T-cell (primary cell): ENCODE measurements at places on chromosomes 5 and 9. TPM values are rescaled to one million over a fixed set of nuclear protein-coding genes. Genes with fewer than 3 reads are reported as not detected.

DNA sequence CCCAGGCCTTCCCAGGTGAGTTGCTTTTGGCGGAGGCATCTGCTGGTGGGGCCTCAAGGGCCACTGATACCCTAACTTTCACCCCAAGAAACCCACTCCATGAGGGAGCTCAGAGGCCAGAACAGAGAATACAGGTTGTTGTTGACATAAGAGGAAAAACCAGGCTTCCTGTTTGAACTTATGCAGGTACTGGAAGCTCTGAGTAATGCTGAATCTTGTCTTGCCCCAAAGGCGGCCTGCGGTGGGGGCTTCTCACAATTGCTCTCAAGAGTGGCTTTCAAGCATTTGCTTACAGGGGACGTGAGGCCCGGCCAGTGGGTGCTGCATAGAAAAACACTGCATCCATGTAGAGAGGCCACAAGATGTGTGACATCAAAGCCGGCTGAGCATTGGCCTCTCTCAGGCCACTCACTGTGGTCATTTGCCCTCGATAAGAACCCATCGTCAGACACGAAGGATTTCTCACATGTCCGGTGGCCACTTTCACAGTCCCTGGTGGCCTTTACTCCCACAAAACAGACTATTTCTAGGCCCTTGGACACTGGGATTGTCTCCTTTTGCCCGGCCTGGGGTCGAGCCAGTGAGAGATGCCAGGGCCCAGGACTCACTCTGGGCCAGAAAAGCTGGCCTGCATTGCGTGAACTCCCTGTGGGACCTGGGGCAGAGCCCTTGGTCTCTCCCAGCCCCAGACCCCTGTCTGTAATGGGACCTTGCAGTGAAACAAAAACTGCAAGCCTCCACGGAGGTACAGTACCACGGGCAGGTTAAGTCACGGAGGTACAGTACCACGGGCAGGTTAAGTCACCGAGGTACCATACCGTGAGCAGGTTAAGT, 34.5 kb upstream of the TCF7 start:
- peaks cover 54% of the 10 kb centered on the region for H3K4me1 ChIP-seq
- H3K36me3 ChIP-seq = no peaks in the 10 kb centered on the region
- no peaks in the 10 kb centered on the region for H3K27me3 ChIP-seq
- peak overlapping the region; percentile 84 for H3K27ac ChIP-seq
- no peak overlapping the region for H3K4me3 ChIP-seq
- DNase-seq = peak; percentile 73

- no peaks in the 10 kb centered on the region for H3K27me3 ChIP-seq
- H3K27ac ChIP-seq = no peak overlapping the region
- no peak for DNase-seq
- H3K36me3 ChIP-seq = no peaks in the 10 kb centered on the region
- H3K4me1 ChIP-seq = no peaks in the 10 kb centered on the region
- H3K4me3 ChIP-seq = no peak overlapping the region
These were observed 146.9 kb downstream of the RORB start for GRCh38 chr9:74644023-74644422.

DNA sequence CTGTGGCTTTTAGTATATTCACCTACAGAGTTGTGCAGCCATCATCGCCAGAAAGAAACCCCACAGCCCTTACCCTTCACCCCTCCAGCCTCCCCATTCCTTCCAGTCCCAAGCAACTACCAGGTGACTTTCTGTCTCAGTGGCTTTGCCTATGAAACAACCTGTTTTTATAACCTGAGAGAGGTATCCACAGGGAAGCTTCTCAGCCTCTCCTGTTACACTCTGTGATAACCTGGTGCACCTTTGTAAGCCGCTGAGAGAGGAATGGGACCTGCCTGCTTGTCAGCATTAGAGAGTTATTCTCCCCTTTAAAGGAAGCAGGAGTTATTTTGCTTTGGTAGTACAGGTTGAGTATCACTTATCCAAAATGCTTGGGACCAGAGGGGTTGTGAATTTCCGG, 93.6 kb downstream of the TRIO start:
- no peaks in the 10 kb centered on the region for H3K27me3 ChIP-seq
- no peak for DNase-seq
- H3K27ac ChIP-seq = no peak overlapping the region
- no peaks in the 10 kb centered on the region for H3K36me3 ChIP-seq

- no peak overlapping the region for H3K4me3 ChIP-seq
- no peaks in the 10 kb centered on the region for H3K36me3 ChIP-seq
- H3K27me3 ChIP-seq = peaks cover 3% of the 10 kb centered on the region
- no peak overlapping the region for H3K27ac ChIP-seq
- no peaks in the 10 kb centered on the region for H3K4me1 ChIP-seq
These were observed 138.8 kb upstream of the NFIL3 start for GRCh38 chr9:91562416-91562815.

The CNTFR gene
- not detected for total RNA-seq

The GCNT4 gene
- 14.7 TPM for total RNA-seq
